ENCODE measurements at places on chromosomes 16 and 17. TPM values are rescaled to one million over a fixed set of nuclear protein-coding genes. Genes with fewer than 3 reads are reported as not detected.

Gene TBC1D26
- total RNA-seq: not detected

- DNase-seq: no peak
Observed at GRCh38 chr17:39810939-39811728, 53.0 kb downstream of the IKZF3 start.

DNA sequence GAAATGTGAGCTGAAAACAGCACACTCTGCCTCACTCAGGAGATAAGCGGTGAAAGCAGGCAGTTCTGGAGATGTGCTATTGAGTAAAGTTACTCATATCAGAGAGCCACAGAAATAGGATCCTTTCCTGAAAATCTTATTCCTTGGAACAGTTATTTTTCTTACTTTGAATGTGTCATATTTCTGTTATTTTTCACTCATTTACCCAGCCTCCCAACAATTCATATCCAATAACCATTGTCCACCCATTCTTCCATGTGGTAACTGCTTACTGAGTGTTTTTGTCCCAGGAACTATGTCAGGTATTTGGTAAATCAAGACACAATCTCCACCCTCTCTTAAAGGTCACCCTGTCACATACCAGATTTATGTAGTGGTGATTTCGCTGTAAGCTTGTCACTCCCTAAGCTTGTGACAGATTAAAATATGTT, 144.9 kb downstream of the PARN start:
- DNase-seq: no peak

DNA sequence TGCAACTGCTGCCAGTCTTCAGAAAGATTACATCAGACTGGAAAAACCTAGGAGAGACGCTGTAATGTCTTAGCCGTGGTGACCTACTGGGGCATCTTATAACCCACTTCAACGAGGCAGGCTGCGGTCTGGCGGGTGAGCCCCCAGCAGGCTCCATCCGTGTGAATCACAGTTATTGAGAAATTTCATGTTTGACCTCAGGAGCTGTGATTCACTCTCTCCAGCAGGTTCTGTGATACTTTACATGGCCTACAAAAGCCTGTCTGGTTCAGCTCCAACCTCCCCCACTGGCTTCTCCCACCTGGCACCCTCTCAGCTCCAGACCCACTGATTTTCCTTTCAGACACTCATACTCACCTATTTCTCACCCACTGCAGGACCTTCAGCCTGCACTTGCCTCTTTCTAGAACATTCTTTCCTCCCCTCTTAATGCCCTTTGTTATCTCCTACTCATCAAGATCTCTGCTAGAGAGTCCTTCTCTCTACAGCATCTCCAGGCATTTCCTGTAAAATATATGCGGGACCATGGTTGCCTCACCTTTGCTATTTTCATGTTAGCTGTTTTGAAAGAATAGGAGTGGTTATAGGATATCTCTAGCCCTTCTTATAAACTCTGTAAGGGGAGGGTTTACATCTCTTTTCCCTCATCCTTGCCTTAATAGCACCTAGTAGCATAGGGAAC, 227.9 kb downstream of the MAF start:
- no peak for DNase-seq

DNA sequence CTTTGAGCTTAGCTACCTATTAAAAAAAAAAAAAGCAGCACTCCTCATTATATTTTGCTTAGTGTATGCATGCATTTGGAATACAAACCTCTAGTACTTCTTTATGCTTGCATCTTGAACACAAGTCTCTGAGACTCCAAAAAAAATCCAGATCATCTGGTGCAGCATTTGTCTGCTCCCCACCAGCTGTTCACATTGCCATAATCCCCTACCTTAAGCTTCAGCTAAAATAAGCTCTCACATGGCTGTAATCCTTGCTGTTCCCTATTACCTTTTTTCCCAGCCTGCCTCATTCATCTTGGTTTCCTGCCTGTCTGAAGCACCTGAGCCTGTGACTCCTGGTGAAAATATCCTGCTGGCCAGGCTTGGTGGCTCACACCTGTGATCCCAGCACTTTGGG, 7.5 kb upstream of the NFATC2IP start:
- no peak for DNase-seq

DNA sequence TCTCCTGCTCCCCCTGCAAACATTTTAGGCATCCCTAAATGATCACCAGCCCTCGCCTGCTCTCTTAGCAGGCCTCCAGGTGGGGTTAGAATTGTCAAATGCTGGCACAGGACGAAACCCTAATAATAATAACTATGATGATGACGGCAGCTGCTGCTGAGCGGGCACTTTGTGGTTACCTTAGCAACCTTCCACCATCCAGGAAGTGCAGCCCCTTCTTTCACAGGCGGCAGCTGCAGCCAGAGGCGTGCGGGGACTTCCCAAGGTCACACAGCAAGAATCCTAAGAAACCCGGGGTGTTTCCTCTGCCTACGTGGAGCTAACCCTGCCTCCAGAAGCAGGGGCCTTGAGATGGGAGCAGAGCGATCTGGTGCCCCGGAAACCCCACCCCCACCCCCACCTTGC, 22.4 kb upstream of the EIF1 start:
- DNase-seq: no peak

Measured in Right ventricle myocardium inferior (tissue), 1 donor.